Natural killer cell (primary cell): ENCODE measurements at places on chromosomes 2 and 18. TPM values are rescaled to one million over a fixed set of nuclear protein-coding genes. Genes with fewer than 3 reads are reported as not detected.

CFAP65 gene
- not detected for total RNA-seq

RGPD4 gene
- total RNA-seq, result not detected

GPR45 gene
- not detected for total RNA-seq

MBD5 gene
- 96.3 TPM for total RNA-seq

PXDN gene
- 2.1 TPM for total RNA-seq

MDH1B gene
- not detected for total RNA-seq
